ENCODE measurements at places on chromosomes 5 and 9. TPM values are rescaled to one million over a fixed set of nuclear protein-coding genes. Genes with fewer than 3 reads are reported as not detected.

DNA sequence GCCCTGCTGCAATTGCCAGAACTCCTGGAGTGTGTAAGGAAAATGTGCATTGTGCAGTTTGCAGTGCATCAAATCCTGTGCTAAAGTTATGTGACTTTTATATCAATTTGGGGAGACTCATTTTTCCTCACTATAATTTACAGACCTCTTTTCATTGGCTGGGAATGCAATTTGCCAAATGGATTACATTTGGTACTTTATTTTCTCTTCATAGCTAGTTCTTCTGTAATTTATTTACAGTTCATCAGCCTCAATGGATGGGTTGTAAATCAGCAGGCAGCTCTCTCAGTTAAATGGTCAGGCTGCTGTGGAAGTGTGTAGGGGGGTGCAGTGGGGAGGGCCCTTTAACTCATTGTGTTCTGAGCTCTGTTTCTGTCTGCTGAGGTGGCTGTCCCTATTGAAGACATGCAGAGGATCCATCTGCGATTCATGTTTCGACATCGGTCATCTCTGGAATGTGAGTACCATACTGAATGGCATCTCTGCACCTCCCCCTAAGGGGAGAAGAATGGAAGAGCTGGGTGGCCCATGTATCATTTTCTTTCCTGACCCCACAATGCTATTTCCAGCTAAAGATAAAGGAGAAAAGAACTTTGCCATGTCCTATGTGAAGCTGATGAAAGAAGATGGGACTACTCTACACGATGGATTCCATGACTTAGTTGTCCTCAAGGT lies 74.6 kb downstream of the DOCK2 start:
- no peak for DNase-seq
- no peak overlapping the region for H3K27ac ChIP-seq
- no peak overlapping the region for H3K4me3 ChIP-seq

- H3K27ac ChIP-seq, result no peak overlapping the region
- no peak for DNase-seq
- no peak overlapping the region for H3K4me3 ChIP-seq
- H3K36me3 ChIP-seq, result no peaks in the 10 kb centered on the region
Measured at GRCh38 chr5:78605611-78606010, 43.0 kb downstream of the LHFPL2 start.

GRCh38 chr9:38074441-38074961 lies 5.5 kb upstream of the SHB start:
- peak; percentile 74 for DNase-seq
- peak overlapping the region; percentile 62 for H3K27ac ChIP-seq
- H3K4me3 ChIP-seq, result no peak overlapping the region
- no peaks in the 10 kb centered on the region for H3K36me3 ChIP-seq
- no peaks in the 10 kb centered on the region for H3K27me3 ChIP-seq

DNA sequence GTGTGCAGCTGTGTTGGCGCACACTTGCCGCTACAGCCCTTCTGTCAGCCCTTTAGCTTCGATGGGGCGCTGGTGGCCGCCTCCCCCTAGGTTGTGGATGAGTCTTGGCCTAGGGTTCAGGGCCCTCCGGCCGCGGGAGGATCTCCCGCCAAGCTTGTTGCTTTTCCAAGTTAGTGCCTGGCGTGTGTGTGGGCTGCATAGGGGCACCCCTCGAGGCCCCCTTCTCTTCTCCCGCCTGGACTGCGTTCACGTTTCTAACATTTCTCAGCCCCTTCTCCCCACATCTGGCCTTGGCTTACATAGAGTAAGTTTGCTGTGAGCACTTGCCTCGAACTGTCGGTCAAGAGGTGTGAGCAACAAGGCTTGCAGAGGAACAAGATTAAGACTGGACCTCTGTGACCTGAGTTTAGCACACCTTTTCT lies 413 bp upstream of the OXCT1 start:
- peaks cover 3% of the 10 kb centered on the region for H3K36me3 ChIP-seq
- peak overlapping the region; percentile 92 for H3K4me3 ChIP-seq
- H3K4me1 ChIP-seq, result no peaks in the 10 kb centered on the region
- H3K27me3 ChIP-seq, result no peaks in the 10 kb centered on the region
- no peak for DNase-seq

DNA sequence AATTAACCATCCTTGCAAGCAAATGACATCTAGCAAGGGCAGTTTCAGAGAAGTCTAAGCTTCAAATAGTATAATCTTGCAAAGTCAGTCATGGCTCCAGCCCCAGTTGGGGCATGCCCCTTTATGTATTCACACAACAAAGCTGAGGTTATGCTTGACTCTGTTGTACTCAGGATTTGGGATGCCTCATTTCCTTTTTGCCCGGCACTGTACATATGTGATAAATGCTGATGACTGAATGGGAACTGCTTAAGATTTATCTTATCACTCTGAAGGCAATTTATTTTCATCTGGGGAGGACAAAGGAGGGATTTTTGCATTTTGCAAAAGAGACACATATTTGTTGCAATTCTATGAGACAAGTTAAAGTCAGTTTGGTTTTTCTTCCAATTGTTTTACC lies 219.2 kb downstream of the TRPM3 start:
- H3K36me3 ChIP-seq, result no peaks in the 10 kb centered on the region
- DNase-seq, result no peak
- H3K27ac ChIP-seq, result no peak overlapping the region
- no peak overlapping the region for H3K4me3 ChIP-seq

- no peaks in the 10 kb centered on the region for H3K36me3 ChIP-seq
- no peak for DNase-seq
- H3K4me1 ChIP-seq, result peaks cover 5% of the 10 kb centered on the region
- H3K4me3 ChIP-seq, result no peak overlapping the region
Measured at GRCh38 chr9:5841771-5842573, 9.1 kb upstream of the ERMP1 start.

DNA sequence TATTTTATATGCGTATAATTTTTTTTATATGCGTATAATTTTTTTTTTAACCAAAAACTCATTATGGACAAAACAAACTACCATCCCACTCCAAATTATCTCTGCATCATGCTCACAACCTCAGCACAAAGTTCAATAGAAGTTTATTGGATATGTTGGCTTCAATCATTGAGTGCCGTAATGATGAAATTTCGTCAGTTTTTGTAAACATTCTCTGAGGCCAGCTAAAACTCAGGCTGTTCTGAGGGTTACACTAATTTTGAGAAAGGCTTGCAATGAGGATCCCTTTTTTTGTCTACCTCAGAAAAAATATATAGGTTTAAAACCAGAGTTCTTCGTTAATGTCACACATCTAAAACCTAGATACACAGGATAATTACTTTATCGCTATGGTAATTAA lies 1253.2 kb downstream of the EFNA5 start:
- no peaks in the 10 kb centered on the region for H3K27me3 ChIP-seq
- H3K4me1 ChIP-seq, result no peaks in the 10 kb centered on the region
- DNase-seq, result no peak
- H3K4me3 ChIP-seq, result no peak overlapping the region
- no peak overlapping the region for H3K27ac ChIP-seq

DNA sequence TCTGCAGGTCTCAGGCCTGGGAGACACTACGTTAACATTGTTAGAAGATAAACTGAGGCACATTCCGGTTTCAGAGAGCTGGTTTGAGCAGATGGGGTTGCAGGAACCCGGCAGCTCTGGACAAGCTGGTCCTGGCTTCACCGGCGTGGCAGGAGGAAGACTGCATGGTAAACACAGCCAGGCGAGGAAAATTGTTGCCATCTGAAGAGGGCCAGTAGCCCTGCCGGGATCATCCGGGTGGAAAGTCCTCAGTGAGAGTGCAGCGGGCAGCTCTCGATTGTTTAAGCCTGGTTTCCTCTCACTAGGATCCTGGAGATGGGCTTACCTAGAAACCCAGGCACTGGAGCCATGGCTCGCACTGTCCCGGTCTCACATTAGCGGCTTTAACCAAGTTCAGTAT lies 226.9 kb downstream of the IRX2 start:
- no peak overlapping the region for H3K4me3 ChIP-seq
- no peaks in the 10 kb centered on the region for H3K36me3 ChIP-seq
- no peak for DNase-seq
- H3K27me3 ChIP-seq, result no peaks in the 10 kb centered on the region
- H3K4me1 ChIP-seq, result no peaks in the 10 kb centered on the region

- DNase-seq, result peak; percentile 52
- no peaks in the 10 kb centered on the region for H3K27me3 ChIP-seq
- no peaks in the 10 kb centered on the region for H3K36me3 ChIP-seq
- no peak overlapping the region for H3K27ac ChIP-seq
- no peaks in the 10 kb centered on the region for H3K4me1 ChIP-seq
Measured at GRCh38 chr9:84170521-84171141, 169.9 kb downstream of the SLC28A3 start.

- no peak overlapping the region for H3K4me3 ChIP-seq
- H3K4me1 ChIP-seq, result no peaks in the 10 kb centered on the region
- H3K27me3 ChIP-seq, result no peaks in the 10 kb centered on the region
- no peak for DNase-seq
- H3K36me3 ChIP-seq, result no peaks in the 10 kb centered on the region
Measured at GRCh38 chr9:32345243-32345642, 39.2 kb upstream of the ACO1 start.

DNA sequence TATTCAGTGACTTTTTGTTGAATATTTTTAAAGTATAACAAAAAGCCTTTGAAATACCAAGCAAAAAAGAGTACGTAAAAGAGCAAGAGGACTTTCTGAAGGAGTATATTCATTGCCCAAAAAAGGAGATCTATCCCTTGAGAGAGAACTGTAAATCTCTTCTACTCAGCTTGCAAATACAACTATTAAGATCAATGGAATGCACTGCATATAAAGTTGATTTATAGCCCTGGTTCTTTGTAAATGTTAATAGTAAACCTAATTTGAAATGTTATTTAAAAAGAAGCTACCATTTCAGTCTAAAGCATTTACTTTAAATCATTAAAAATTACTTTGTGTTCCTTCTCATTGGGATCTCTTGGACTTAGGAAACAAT lies 168.1 kb downstream of the PDE4D start:
- no peaks in the 10 kb centered on the region for H3K36me3 ChIP-seq
- H3K4me3 ChIP-seq, result no peak overlapping the region
- no peaks in the 10 kb centered on the region for H3K4me1 ChIP-seq
- DNase-seq, result no peak
- no peak overlapping the region for H3K27ac ChIP-seq

DNA sequence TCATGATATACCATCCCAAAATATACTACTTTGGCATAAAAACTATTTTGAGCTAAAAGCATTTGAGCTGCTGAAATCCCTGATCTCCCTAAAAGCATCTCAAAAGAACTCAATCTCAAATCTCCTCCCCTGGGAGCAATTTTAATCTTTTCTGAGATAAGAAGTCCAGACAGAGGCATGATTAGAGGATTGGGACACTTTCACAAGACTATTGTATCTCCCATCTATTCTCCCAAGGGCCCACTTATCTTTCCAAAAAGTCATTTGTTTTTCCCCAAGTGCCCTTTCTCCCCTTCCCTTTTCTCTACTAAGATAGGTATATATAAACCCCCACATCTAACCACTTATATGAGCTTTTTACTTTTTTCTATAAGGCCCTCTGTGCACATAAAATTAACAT lies 79.7 kb downstream of the ALDH7A1 start:
- no peak overlapping the region for H3K27ac ChIP-seq
- no peaks in the 10 kb centered on the region for H3K4me1 ChIP-seq
- no peaks in the 10 kb centered on the region for H3K36me3 ChIP-seq
- no peak for DNase-seq
- no peaks in the 10 kb centered on the region for H3K27me3 ChIP-seq
- H3K4me3 ChIP-seq, result no peak overlapping the region

DNA sequence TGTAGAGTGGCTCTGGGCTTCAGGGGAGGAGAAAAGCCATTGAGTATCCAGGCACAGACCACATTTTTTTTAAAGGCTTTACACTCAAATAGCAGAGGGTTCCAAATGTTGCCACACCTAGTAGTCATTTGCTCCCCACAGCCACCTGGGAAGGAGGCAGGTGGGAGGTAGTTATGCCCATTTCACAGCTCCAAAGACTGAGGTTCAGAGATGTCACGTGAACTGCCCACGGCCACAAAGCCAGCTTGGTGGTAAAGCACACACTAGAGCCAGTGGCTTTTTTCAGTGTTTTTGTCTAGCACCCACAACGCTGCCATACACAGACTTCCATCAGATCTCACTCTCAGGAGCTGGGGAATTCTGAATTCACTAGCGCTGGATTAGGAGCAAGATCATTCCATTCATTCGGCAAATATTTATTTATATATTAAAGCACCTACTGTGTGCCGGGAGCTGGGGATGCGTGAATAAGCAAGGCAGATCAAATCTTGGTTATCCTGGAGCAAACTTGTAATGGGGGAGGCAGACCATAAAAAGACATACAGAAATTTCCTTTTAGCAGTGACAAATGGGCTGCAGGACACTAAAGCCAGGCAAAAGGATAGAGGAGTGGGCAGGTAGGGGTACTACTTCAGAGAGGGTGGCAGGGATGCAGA lies 7.4 kb downstream of the WHRN start:
- no peak overlapping the region for H3K4me3 ChIP-seq
- H3K27ac ChIP-seq, result no peak overlapping the region
- no peak for DNase-seq
- H3K4me1 ChIP-seq, result peaks cover 2% of the 10 kb centered on the region
- H3K27me3 ChIP-seq, result no peaks in the 10 kb centered on the region

GRCh38 chr5:36237751-36238150 lies 4.0 kb downstream of the NADK2 start:
- DNase-seq, result peak; percentile 69
- no peaks in the 10 kb centered on the region for H3K36me3 ChIP-seq
- no peak overlapping the region for H3K27ac ChIP-seq
- peaks cover 6% of the 10 kb centered on the region for H3K4me1 ChIP-seq

DNA sequence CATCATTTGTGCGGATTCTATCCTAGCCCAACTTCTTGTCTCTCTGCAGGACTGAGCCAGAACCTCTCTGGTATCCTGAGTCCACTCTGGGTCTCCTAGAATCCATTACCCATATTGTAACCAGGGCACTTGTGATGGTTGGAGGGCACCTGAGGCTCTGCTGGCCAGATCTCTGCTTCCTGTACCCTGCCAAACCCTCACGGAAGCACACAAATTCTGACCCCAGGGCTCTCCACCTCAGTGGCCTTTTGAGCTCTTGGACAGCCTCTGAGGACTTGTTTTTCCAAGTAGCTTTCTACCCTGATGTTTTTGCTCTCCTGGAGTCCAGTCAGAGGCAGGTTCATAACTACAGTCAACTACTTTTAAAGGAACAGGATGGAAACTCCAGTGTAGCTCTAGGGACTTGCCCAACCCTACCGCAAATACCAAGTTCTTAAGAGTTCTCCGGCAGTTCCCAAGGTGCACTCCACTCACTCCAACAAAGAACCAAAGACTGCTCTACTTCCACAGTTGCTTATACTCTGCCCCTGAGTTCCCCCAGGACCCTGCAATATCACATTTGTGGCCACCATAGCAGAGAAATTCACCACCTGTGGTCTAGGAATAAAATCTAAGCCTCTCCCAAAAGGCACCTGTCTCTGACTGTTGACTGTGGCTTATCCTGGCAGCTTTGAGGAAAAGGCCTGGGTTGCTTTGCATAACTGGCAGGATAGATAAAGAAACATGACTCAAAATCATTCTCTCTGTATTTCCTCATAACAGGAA lies 9.6 kb downstream of the PIP5K1B start:
- peaks cover 4% of the 10 kb centered on the region for H3K4me1 ChIP-seq
- no peaks in the 10 kb centered on the region for H3K27me3 ChIP-seq
- DNase-seq, result peak; percentile 51

- H3K27ac ChIP-seq, result no peak overlapping the region
- H3K27me3 ChIP-seq, result no peaks in the 10 kb centered on the region
- no peak overlapping the region for H3K4me3 ChIP-seq
- H3K36me3 ChIP-seq, result peaks cover 34% of the 10 kb centered on the region
Measured at GRCh38 chr5:179738742-179739141, 6.1 kb downstream of the MAML1 start.

Gene SKP2
- 73.0 TPM for polyA plus RNA-seq

Gene IQGAP2
- polyA plus RNA-seq, result 125 TPM

Gene CTNND2
- polyA plus RNA-seq, result 3.0 TPM

Gene TRPM6
- 5.4 TPM for polyA plus RNA-seq

Gene IL9
- not detected for polyA plus RNA-seq

Gene PRLR
- 2.2 TPM for polyA plus RNA-seq

Gene CDX1
- polyA plus RNA-seq, result 308 TPM

Gene KLHL3
- 0.81 TPM for polyA plus RNA-seq

Gene ZNF879
- 2.5 TPM for polyA plus RNA-seq

Gene F2R
- polyA plus RNA-seq, result 0.45 TPM

Gene FBXL7
- polyA plus RNA-seq, result 4.2 TPM

Gene GABRP
- 8.4 TPM for polyA plus RNA-seq

All from small intestine (tissue), 16 donors.